Cardiac muscle cell (in vitro differentiated cells and primary cell): ENCODE measurements at places on chromosomes 16 and 17.

GRCh38 chr17:49817993-49818392, 29.5 kb downstream of the KAT7 start:
- no peak for DNase-seq
- no peaks in the 10 kb centered on the region for H3K27me3 ChIP-seq
- H3K36me3 ChIP-seq: peaks cover 54% of the 10 kb centered on the region
- H3K27ac ChIP-seq: no peak overlapping the region
- H3K4me3 ChIP-seq: no peak overlapping the region
- peaks cover 23% of the 10 kb centered on the region for H3K4me1 ChIP-seq

DNA sequence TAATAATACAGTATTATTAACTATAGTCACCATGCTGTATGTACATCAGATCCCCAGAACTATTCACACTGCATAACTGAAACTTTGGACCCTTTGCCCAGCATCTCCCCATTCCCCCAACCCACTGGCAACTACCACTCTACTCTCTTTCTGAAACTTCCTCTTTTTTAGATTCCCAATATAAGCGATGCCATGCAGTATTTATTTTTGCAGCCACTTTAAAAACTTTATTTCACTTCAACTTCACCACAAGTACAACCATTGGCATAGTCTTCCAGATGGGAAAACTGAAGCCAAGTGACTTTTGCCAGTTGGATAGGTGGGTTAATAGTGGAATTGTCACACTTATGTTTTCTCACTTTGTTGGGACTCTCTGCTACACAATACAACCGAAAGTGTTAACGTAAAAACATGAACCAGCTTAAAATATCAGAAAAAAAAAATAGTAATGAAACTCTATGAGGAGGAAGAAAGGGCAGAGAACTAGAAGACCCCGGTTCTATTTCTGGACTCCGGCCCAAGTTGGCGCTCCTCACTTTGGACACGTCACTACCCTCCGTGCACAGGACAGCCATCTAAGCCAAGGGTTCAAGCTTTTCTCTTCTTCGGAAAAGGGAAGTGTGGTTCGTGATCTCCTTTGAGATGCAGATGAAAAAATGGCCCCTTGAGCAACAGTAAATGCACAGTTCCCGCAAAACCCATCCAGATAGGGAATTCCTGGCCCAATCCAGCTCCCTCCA, 743 bp downstream of the SHCBP1 start:
- no peaks in the 10 kb centered on the region for H3K4me1 ChIP-seq
- H3K36me3 ChIP-seq: peaks cover 6% of the 10 kb centered on the region
- H3K27ac ChIP-seq: no peak overlapping the region
- H3K4me3 ChIP-seq: peak overlapping the region; percentile 59
- DNase-seq: no peak

DNA sequence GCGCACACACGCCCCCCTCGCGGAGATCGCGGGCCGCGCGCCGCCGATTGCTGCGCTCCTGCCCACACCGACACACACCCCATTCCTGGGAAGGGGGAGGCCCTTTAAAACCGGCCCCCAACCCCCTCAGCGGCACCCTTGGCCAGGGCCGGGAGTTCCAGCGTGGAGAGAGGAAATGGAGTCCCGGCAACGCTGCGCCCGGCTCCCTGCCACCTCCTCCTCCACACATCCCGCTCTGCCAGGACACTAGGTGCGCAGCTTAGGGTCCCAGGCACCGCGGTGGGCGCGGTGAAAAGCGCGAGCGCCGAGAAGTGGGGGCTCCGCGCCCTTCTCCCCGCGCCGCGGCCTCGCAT, 397 bp downstream of the CDC42EP4 start:
- H3K36me3 ChIP-seq: no peaks in the 10 kb centered on the region
- no peak for DNase-seq
- peak overlapping the region; percentile 83 for H3K27ac ChIP-seq
- peak overlapping the region; percentile 73 for H3K4me3 ChIP-seq
- H3K4me1 ChIP-seq: peaks cover 18% of the 10 kb centered on the region
- no peaks in the 10 kb centered on the region for H3K27me3 ChIP-seq

GRCh38 chr16:53216798-53217197, 162.0 kb downstream of the CHD9 start:
- peaks cover 41% of the 10 kb centered on the region for H3K4me1 ChIP-seq
- DNase-seq: no peak
- H3K27ac ChIP-seq: no peak overlapping the region
- no peaks in the 10 kb centered on the region for H3K27me3 ChIP-seq

DNA sequence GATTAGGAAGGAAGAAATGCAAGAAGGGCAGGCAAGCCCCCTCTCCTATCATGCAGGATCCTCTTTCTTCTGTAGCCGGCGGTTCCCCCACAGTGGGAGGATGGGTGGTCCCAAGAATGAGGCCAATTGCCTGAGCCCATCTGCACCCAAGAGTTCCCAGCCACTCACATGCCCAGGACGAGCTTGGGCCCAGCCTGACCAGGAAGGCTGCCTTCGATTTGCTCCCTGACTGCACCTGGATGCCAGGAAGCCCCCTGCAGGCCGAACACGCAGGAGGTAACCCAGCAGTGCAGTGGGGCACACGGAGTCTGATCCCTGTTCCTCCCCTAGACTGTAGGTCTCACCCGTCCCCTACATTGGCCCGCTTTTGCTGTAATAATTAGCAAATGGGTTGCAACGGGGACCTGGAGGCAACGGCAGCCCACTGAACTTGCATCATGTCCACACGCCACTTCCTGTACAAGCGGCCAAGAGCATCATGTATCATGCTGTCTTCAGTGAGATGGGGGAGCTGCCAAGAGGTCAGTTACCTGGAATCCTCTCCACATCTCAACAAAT, 67.5 kb downstream of the AMFR start:
- no peak for DNase-seq
- no peak overlapping the region for H3K4me3 ChIP-seq
- H3K36me3 ChIP-seq: peaks cover 8% of the 10 kb centered on the region

GRCh38 chr17:48378238-48378637, 51.8 kb downstream of the SKAP1 start:
- no peaks in the 10 kb centered on the region for H3K4me1 ChIP-seq
- H3K36me3 ChIP-seq: no peaks in the 10 kb centered on the region
- no peak overlapping the region for H3K4me3 ChIP-seq
- H3K27me3 ChIP-seq: peaks cover 50% of the 10 kb centered on the region
- no peak overlapping the region for H3K27ac ChIP-seq
- no peak for DNase-seq
